ENCODE measurements at places on chromosomes 11 and 22. TPM values are rescaled to one million over a fixed set of nuclear protein-coding genes. Genes with fewer than 3 reads are reported as not detected.
A peak's percentile ranks its signal among the peaks of the same experiment; 100 is the strongest.

- no peak overlapping the region for H3K4me3 ChIP-seq
- H3K27ac ChIP-seq = no peak overlapping the region
- peaks cover 91% of the 10 kb centered on the region for H3K36me3 ChIP-seq
- H3K27me3 ChIP-seq = no peaks in the 10 kb centered on the region
- no peak for DNase-seq
Observed at GRCh38 chr22:29275819-29276565, 7.9 kb downstream of the EWSR1 start.

DNA sequence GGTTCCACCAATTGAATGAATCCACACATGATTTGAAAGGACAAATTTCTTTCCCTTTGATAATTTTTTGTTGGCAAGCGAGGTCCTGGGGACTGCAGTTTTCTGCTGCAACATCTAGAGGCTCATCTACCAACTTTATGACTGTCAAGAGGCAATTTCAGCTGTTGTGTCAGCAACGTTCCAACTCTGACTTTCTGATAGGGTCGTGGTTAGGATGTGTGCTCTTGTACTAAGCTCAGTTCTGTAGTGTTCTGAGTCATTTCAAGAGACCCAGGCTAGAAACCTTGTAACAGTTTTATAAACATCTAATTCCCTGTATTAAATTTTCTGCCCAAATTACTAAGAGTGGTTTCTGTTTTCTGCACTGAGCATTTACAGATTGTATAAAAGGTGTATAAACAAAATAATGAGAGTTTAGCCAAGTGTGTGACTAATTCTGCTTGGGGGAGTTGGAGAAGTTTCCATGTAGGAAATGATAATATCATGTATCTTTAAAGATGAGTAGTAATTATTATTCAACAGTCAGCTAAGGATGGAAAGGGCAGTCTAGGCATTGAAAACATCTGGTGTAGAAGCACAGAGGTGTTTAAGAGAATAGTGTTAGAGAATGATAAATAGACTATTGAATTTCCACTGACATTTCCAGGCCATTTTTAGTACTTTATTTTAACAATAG lies 72.2 kb downstream of the RBMXL2 start:
- H3K4me3 ChIP-seq = no peak overlapping the region
- no peak overlapping the region for H3K27ac ChIP-seq
- H3K36me3 ChIP-seq = no peaks in the 10 kb centered on the region
- H3K4me1 ChIP-seq = no peaks in the 10 kb centered on the region
- H3K27me3 ChIP-seq = no peaks in the 10 kb centered on the region
- no peak for DNase-seq

GRCh38 chr11:44982496-44983062 lies 31.9 kb upstream of the TP53I11 start:
- H3K27me3 ChIP-seq = no peaks in the 10 kb centered on the region
- H3K4me3 ChIP-seq = no peak overlapping the region
- no peak overlapping the region for H3K27ac ChIP-seq

SLC22A24 gene
- total RNA-seq = not detected

CATSPERZ gene
- not detected for total RNA-seq

DNA sequence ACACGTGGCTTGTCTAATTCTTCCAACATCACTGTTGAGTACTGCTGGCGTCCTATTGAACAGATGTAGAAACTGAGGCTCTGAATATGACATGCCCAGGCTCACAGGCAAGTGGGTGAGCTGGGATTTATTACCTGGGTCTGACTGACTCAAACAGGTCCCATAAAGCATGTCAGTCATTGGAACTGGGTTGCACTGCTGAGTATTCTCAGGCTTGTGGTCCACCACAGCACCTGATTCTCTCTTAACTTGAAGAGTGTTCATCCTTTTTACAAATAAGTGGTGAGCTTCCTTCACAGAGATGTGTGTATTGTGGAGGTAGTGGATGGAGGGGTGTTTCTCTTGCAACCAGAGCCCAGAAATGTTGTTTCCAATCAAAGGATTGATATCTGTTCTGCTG lies 44.5 kb downstream of the SC5D start:
- H3K27ac ChIP-seq = no peak overlapping the region
- peaks cover 13% of the 10 kb centered on the region for H3K4me1 ChIP-seq
- H3K36me3 ChIP-seq = no peaks in the 10 kb centered on the region
- no peak for DNase-seq

DNA sequence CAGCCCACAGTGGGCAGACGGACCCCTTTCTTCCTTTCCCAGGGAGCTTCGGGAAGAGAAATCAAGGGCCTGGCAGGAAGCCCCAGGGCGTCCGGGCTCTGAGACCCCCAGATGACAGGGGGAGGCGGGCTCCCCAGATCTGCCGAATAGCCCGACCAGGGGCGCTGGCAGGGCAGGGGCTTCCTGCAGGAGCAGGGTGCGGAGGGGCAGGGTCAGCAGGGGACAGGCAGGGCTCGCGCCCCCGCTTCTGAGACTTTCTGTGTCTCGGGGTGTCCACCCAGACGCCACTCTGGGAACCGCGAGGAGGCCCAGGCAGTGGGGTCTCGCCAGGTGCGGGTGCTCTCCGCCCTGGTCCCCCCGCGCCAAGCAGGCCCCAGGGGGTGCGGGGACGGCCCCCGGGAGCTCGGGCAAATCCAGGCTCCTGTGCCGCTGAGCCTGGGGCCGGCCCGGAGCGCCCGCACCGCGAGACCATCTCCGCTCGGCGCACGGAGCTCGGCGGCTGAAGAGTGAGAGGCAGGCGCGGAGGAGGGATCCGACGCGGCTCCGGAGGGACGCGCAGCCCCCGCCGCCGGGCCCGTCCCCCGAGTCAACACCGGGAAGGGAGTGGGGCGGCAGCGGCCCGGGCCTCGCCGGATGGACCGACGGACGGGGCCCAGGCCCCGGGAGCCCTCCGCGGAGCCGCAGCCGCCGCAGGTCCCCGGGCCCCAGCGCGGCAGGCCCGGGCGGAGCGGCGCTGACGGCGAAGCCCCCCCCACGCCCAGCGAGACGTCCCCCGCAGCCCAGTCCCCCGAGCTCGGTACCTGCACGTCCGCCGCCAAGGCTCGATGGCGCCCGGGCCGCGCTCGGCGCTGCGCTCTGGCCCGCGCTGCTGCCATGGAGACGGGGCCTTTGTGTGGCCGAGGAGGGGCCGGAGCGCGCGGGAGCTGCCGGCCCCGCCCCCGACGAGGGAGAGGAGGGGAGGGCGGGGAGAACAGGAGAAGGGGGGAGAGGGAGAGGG lies at the start of gene PLXNB2:
TSS of gene PLXNB2 (minus strand) at position 894 of the 997 bp plus-strand sequence. CDS start 17,062 bp downstream, outside the sequence.
- peaks cover 4% of the 10 kb centered on the region for H3K36me3 ChIP-seq
- peaks cover 69% of the 10 kb centered on the region for H3K4me1 ChIP-seq
- H3K27me3 ChIP-seq = no peaks in the 10 kb centered on the region
- peak within 1 kb of the TSS; percentile 93 for H3K27ac ChIP-seq

GRCh38 chr11:133919330-133920108 lies 37.2 kb downstream of the IGSF9B start:
- H3K27me3 ChIP-seq = peaks cover 26% of the 10 kb centered on the region
- no peak overlapping the region for H3K27ac ChIP-seq
- no peaks in the 10 kb centered on the region for H3K36me3 ChIP-seq

DNA sequence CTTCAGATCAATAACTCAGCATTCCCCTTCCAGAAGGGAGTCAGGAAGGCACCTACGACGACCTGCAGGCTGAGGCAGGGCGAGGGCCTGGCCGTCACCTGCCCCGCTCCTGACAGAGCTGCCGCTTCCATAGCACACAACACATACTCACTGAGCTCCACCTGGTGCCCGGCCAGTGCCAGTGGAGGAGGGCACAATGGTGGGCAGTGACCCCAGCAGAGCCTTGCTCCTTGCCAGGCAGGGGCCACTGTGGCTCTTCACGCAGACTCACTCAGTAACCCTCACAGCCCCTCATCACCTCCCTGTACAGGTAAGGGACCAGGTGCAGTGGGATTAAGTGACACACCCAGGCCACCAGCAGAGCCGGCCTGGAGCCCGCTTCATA lies 24.6 kb downstream of the LRFN4 start:
- H3K4me1 ChIP-seq = peaks cover 8% of the 10 kb centered on the region
- no peaks in the 10 kb centered on the region for H3K27me3 ChIP-seq
- H3K4me3 ChIP-seq = no peak overlapping the region
- DNase-seq = no peak

DNA sequence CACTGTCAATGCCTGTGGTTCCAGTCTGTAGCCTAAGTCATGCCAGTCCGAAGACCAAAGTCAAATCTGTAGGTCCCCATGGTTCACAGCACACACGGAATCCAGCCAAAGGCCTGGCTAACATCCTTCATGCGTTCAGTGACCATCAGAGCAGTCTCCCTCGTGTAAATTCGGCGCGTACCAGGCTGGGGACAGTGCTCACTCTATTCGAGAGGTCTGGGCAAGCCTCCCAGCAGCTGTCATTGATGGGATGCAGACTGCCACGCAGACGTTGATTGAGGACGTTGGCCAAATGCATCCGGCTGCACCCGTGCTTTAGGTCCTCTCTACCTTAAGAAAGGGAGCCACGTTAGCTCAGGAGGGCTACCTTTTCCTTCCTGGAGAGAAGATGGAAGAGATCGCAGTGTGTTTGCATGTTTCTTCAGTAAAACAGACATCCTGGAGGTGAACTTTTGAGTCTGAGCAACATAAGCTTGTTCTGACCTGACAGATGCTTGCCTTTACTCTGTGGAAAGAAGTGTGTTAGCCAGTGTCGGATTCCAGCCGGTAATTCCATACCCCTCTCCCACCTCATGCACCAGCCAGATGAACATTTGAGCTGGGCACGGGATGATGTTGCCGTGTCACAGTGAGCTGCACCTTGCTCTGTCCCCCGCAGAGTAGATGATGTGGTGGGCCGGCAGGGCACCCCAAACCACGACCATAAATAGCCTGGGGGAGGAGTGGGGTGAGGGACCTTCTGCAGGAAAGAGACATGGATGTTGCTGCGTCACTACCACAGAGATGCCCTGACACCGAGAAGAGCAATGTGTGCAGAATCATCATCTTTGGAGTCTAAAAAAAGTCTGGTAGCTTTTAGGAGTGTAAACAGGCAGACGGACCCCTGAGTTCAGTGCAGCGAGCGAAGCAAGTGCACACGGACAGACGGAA lies 12.2 kb downstream of the CTTN start:
- H3K4me3 ChIP-seq = no peak overlapping the region
- H3K36me3 ChIP-seq = peaks cover 97% of the 10 kb centered on the region
- no peak for DNase-seq
- H3K27ac ChIP-seq = no peak overlapping the region
- no peaks in the 10 kb centered on the region for H3K27me3 ChIP-seq

GRCh38 chr11:80593648-80594374 lies 1153.0 kb upstream of the TENM4 start:
- no peak for DNase-seq
- no peak overlapping the region for H3K4me3 ChIP-seq
- H3K4me1 ChIP-seq = no peaks in the 10 kb centered on the region
- H3K27ac ChIP-seq = no peak overlapping the region
- no peaks in the 10 kb centered on the region for H3K27me3 ChIP-seq

- peaks cover 9% of the 10 kb centered on the region for H3K4me1 ChIP-seq
- DNase-seq = no peak
- H3K27me3 ChIP-seq = no peaks in the 10 kb centered on the region
- peaks cover 11% of the 10 kb centered on the region for H3K36me3 ChIP-seq
- H3K27ac ChIP-seq = no peak overlapping the region
- H3K4me3 ChIP-seq = no peak overlapping the region
Observed at GRCh38 chr22:38118182-38118581, 7.7 kb upstream of the BAIAP2L2 start.

TMPRSS4 gene
- total RNA-seq = 7.9 TPM

DNA sequence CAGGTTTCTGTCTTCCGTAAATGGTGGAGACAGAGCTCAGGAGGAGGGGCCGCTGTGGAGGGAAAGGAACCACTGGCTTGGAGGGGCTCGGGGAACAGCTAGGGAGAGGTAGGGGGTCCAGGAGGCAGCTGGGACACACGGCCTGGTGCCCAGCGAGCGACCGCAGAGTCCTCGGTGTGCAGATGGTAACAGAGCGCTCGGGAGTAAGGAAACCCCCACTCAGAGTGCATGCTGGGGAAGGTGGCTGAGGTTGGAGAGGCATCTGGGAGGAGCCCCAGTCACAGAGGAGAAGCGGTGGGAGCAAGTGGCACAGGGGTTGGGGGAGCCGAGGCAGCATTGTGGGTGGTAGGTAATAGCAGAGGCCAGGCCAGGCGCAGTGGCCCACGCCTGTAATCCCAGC lies 10.8 kb upstream of the NCF4 start:
- no peaks in the 10 kb centered on the region for H3K4me1 ChIP-seq
- no peaks in the 10 kb centered on the region for H3K36me3 ChIP-seq
- H3K27me3 ChIP-seq = peaks cover 31% of the 10 kb centered on the region
- H3K27ac ChIP-seq = no peak overlapping the region
- H3K4me3 ChIP-seq = no peak overlapping the region

GRCh38 chr22:30969532-30970355 lies 679 bp downstream of the TUG1 start:
- H3K27me3 ChIP-seq = no peaks in the 10 kb centered on the region
- no peak for DNase-seq
- peaks cover 35% of the 10 kb centered on the region for H3K4me1 ChIP-seq

GRCh38 chr11:120956710-120957495 lies 67.0 kb upstream of the TBCEL start:
- H3K4me1 ChIP-seq = peaks cover 8% of the 10 kb centered on the region
- H3K27me3 ChIP-seq = no peaks in the 10 kb centered on the region
- no peak overlapping the region for H3K27ac ChIP-seq
- DNase-seq = no peak

A4GALT gene
- total RNA-seq = 19.4 TPM

- peak overlapping the region; percentile 14 for H3K4me3 ChIP-seq
- H3K36me3 ChIP-seq = peaks cover 13% of the 10 kb centered on the region
- DNase-seq = peak; percentile 76
Observed at GRCh38 chr22:46854125-46854870, 91.8 kb downstream of the TBC1D22A start.

- no peaks in the 10 kb centered on the region for H3K4me1 ChIP-seq
- no peaks in the 10 kb centered on the region for H3K36me3 ChIP-seq
- H3K4me3 ChIP-seq = no peak overlapping the region
- no peak for DNase-seq
- H3K27ac ChIP-seq = no peak overlapping the region
Observed at GRCh38 chr11:119518746-119519730, 96.1 kb upstream of the THY1 start.

ACTN3 gene
- 0.24 TPM for total RNA-seq

CELF1 gene
- 105 TPM for total RNA-seq

POU2AF2 gene
- not detected for total RNA-seq

TMPRSS13 gene
- total RNA-seq = 7.0 TPM

- H3K27ac ChIP-seq = no peak overlapping the region
- no peaks in the 10 kb centered on the region for H3K27me3 ChIP-seq
- no peaks in the 10 kb centered on the region for H3K36me3 ChIP-seq
- no peak for DNase-seq
- no peaks in the 10 kb centered on the region for H3K4me1 ChIP-seq
- no peak overlapping the region for H3K4me3 ChIP-seq
Observed at GRCh38 chr11:93099806-93100205, 98.0 kb downstream of the SLC36A4 start.

DNA sequence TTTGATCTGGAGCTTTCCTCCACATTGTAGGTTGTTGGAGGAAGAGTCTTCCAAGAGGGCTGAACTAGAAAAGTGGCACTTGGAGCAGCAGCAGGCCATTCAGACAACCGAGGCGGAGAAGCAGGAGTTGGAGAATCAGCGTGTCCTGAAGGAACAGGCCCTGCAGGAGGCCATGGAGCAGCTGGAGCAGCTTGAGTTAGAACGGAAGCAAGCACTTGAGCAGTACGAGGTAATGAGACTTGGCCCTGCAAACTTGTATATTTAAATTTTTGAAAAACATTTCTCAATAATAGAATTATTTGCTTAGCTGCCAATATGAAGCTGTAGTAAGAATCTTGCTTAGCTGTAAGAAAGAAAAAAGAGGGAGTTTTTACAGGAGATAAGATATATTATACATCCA lies 84.0 kb downstream of the SWAP70 start:
- H3K27ac ChIP-seq = peak overlapping the region; percentile 32
- peaks cover 57% of the 10 kb centered on the region for H3K36me3 ChIP-seq
- no peak overlapping the region for H3K4me3 ChIP-seq
- peaks cover 28% of the 10 kb centered on the region for H3K4me1 ChIP-seq

GRCh38 chr22:19516378-19517170 lies 7.6 kb downstream of the CLDN5 start:
- no peak overlapping the region for H3K4me3 ChIP-seq
- H3K36me3 ChIP-seq = no peaks in the 10 kb centered on the region
- H3K4me1 ChIP-seq = no peaks in the 10 kb centered on the region
- no peak for DNase-seq

VPREB1 gene
- not detected for total RNA-seq
